Left forelimb (tissue), 1 donor: ENCODE measurements at places on chromosomes 12 and 14.

DNA sequence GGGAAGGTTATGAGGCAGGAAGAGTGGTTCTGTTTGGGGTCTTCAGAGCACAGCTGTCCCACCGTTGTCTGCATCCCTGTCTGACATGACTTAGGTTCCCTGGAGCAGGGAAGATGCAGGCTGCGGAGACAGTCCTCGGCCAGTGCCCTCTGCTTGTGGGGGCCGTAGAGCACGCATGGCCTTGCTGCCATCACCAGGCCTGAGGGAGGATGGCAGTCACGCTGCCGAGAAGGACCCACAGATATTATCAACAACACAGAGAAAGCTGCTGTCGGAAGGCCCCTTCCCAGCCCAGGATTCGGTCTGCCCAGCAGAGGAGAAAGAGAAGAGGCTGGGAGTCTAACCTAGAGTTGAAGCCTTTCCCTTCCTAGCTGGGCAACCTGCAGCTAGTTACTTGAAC is 35.0 kb downstream of the ERH start:
- no peak for DNase-seq

DNA sequence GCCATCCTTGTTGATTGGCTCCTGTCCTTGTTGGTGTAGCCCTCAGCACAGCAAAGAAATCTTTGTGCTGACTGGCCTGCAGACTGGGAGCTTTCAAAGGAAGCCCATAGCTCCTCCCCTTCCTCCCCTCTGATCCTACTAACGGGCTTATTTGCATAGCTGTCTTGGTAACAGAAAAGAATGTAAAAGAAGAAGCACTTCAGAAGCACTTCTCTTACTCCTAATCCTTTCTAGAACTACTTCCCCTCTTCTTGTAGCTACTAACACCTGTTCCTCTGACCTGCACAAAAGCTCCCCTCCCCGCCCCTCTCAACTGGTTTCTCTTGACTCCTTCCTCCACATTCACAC is 14.3 kb upstream of the RIC8B start:
- DNase-seq: no peak

DNA sequence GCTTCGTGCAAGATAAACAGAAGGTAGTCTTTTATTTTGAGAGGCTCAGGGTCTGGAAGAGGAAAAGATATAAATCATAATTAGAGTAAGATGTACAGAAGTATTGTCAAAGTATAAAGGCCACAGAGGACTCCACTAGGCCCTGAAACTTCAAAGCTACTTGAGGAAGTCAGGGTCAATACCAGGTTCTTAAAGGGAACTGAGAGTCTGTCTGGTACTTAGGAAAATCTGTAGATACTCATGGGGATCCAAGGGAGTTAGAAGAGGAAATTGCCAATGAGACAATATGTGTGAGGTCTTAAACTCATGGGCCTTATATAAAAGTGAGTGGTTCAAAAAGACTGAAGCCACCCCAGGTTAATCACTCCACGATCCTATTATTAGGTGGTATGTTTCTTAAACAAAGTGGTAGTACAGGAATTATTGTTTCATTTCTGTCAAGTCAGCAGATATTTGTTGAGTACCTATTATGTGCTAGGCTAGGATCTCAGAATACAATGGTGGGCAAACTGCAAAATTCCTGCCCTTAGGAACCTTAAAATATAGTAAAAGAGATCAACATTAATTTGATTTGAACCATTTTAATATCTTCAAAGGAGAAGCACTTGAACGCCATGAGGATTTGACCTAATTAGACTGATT is 314.6 kb downstream of the ADAMTS20 start:
- no peak for DNase-seq

- no peak for DNase-seq
These were observed 237.7 kb downstream of the TRHDE start for GRCh38 chr12:72509891-72510290.

DNA sequence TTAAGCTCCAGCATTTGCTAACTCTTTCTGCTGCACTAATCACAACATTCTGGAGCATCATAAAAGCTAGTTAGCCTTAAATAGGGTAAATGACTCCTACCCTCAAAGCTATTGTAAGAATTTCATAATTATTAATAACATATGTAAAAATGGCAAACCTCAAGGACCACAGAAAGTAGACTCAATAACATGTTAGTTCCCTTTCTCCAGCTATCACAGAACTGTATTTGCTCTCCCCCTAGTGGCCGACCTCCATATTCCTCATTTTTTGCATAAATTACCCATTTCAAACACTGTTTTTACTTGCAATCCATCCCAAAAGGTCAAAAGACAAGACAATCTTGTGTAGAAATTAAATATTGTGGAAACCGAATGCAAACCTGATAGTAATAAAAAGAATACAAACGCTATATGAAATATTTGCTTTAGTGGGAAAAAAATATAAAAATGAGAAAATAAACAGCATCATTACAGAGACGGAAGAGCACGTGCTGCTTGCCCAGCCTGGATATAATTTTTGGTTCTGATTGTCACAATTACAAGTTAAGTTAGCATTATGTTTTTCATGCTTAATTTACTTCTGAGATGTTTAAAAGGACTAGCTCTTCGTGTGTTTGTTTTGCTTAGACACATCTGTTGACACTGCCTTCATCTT is 97.9 kb downstream of the RERGL start:
- no peak for DNase-seq

DNA sequence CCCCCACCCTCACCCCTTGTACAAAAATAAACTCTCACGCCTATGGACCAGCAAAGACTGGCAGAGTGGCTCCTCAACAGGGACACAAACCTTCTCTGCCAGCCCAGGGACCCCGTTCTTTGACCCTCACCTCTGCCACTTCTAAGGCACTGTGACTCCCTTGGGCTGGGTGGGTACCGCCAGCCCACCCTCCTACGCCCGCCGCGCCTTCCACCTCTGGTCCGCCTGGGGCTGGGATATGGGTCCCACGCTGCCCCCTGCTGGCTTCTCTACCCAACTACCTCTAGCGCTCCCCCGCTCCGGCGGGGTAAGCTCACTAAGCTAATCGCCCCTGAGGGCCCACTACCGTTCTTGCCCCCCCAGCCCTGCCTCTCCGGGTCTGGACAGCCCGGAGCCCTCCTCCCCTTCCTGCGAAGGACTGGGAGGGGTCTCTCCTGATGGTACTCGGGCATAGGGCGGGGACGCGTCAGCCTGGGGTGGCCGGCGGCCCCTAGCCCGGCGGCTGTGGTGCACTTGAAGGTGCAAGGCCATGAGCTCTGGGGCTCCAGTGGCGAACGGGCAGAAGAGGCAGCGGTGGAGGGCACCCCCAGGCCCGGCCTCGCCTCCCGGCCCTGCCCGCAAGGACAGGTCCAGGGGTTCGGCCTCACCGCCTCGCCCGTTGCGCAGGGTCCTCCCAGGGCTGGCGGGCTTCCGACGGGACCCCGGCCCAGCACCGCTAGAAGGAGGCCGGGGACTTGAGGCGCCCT is 8.1 kb downstream of the ZNF219 start:
- no peak for DNase-seq
